ENCODE measurements at places on chromosomes 5 and 9. TPM values are rescaled to one million over a fixed set of nuclear protein-coding genes. Genes with fewer than 3 reads are reported as not detected.

The DAPK1 gene
- total RNA-seq, result 2.7 TPM

The TYRP1 gene
- total RNA-seq, result not detected

The GCNT4 gene
- total RNA-seq, result 1.6 TPM

The OR2V2 gene
- total RNA-seq, result not detected

The IL33 gene
- total RNA-seq, result 29.5 TPM

The NMUR2 gene
- total RNA-seq, result not detected

The CYLC2 gene
- not detected for total RNA-seq
